ENCODE measurements at places on chromosomes 16 and 17. TPM values are rescaled to one million over a fixed set of nuclear protein-coding genes. Genes with fewer than 3 reads are reported as not detected.

The SMIM5 gene
- total RNA-seq = not detected

The CDRT15L2 gene
- total RNA-seq = not detected

The ZG16B gene
- 0.09 TPM for total RNA-seq

The PRAC2 gene
- not detected for total RNA-seq

The CACNG3 gene
- total RNA-seq = not detected

The HIGD1B gene
- total RNA-seq = not detected

The C16orf86 gene
- 0.99 TPM for total RNA-seq

The NTHL1 gene
- 52.5 TPM for total RNA-seq

All from endothelial cell of coronary artery (primary cell).